ENCODE measurements at places on chromosomes 1 and 21.

DNA sequence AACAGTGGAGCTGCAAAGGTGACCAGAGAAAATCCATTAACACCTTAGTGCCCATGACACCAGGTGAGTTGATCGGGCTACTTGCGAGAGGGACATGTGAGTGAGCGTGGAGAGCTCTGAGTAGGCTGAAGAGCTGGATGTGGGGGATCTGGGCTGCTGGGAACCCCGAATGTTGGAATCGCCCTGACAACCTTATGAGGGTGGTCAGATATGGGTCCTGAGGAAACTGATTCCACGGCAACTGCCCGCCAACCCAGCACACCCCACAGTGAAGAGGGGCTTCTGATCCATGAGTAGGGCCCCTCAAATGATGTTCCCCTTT is 705 bp upstream of the QSOX1 start:
- no peak for DNase-seq

- DNase-seq, result no peak
Measured at GRCh38 chr1:233355841-233356704, 28.5 kb downstream of the MAP3K21 start.

GRCh38 chr1:75392278-75392677 is 218.6 kb downstream of the SLC44A5 start:
- no peak for DNase-seq

DNA sequence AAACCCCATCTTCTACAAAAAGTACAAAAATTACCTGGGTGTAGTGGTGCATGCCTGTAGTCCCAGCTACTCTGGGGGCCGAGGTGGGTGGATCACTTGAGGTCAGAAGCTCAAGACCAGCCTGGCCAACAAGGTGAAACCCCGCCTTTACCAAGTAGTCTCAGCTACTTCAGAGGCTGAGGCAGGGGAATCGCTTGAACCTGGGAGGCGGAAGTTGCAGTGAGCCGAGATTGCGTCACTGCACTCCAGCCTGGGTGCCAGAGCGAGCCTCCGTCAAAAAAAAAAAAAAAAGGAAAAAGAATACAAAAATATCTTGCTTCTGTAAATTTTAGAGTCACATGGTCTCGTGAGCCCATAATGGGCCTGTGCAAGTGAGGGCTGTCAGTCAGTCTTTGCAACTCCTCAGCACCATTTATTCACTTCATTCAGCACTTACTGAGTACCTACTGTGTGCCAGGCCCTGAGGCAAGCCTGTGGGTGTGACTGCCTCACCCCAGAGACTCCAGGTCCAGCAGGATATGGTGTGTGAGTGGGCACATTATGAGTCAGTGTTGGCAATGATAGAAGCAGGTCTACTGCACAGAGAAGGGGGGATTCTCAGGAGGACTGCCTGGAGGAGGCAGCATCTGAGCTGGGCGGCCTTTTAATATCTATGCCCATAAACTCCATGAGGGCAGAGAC is 46.8 kb upstream of the TARDBP start:
- no peak for DNase-seq

GRCh38 chr1:206935491-206936067 is 10.7 kb downstream of the PIGR start:
- DNase-seq, result peak; percentile 50

DNA sequence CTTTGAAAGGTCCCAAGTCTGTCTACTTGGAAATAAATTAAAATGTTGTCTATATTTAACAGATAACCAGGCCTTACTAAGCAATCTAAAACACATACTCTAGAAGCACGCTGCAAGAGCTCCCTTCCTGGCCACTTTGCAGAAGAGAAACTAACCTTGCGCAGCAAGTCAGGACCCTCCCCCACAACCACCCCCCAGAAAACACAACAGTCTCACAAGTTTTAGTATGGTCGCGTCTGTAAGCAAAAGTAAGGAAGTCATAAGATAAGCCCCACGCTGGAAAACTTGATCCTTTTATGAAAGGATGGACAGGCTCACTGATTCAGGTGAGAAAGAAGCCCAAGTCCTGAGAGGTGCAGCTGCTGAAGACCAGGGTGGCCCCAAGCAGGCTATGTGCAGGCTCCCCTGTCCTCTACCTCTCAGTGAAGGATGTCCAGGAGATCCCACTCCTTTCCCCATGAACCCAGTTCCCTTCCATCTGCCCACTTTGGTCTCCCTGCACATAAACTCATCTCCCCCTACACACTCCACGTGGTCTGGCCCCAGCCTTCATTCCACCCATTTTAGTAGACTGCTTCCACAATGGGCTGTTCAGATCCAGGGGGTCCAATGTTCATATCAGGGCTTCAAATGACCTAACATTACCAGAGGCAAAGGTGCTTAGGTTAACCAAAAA is 23.8 kb downstream of the HIVEP3 start:
- DNase-seq, result no peak

DNA sequence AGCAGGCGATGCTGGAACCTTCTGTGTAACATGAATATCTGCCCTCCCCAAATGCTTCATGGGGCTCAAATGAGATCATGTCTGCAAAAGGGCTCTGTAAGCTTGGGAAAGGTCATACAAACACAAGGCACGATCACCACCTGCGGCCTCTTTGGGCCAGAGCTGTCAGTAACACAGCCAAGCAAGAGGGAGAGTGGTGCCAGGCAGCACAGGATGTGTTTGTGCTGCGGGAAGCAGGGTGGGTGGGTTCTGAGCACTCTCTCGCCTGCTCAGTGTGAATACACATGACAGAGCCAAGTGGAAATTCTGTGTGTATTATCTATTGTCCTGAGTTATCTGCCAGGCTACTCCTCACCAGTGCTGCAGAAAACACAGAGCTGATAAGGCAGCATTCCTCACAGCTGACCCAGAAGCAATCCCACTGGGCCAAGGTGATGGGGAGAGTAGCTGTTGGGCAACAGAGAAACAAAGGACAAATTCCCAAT is 101.2 kb downstream of the LAMC2 start:
- no peak for DNase-seq

DNA sequence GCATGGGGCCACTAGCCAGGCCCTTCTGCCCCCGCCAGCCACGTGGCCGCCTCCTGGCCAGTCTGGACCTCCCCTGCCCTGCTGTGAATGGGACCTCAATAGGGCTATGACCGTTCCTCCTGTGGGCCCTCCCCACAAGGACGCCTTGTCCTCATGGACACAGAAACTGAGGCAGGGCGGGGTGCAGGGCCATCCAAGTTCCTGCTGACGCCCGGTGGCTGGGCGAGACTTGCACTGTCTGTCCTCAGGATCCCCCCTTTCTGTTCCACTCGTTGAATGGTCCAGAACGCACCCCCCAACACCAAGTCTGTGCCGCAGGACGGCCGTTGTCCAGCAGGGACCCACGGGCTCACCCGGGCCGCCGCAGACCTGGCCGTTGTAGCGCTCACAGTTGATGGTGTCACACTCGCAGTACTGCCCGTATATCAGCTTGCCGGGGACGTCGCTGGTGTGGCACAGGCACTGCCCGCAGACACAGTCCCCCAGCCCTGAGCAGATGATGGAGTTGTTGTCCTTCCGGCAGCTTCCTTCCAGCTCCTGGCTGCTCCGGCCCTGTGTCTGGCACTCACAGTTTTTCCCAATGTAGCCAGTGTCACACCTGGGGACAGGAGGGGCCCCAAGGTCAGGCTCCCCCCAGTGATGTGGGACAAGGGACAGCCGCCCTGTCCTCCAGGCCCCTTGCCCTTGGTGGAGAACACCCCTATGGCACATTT is 16.3 kb upstream of the PTTG1IP start:
- no peak for DNase-seq

- DNase-seq, result no peak
Measured at GRCh38 chr1:246012341-246012740, 494.7 kb downstream of the SMYD3 start.

DNA sequence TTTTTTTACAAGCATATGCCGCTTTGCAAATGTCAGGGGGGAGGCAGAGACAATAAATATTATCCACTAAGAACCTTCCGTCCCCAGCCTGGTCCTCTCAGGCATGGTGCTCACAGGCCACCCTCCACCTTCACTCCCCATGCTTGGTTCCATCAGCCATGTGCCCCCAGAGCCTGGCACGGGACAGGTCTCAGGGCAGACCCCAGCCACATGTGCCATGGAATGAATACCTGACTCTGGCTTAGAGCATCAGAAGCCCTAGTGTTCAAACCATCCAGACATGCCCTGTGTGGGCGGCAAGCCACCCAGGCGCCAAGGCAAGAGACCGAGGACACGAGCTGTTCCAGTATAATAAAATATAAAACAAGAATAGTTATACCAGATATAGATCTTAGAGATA is 5.4 kb downstream of the LSS start:
- no peak for DNase-seq

DNA sequence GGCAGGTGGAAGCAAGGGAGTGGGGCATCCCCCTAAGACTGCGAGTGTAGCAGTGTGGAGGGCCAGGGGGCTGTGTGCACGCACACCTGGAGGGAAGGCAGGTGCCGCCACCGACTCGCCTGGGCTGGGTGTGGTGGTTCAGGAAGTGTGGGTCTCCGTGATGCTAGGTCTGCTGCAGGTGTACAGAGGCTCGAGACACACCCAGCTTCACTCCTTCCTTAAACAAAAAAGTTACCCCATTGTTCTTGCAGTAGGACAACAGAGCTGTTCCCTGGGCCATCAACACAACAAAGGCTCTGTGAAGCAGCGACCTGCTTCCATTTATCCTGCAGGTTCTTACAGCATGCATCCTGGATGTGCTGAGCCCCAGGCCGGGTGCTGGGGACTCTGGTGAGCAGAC is 100.4 kb upstream of the TMEM51 start:
- no peak for DNase-seq

DNA sequence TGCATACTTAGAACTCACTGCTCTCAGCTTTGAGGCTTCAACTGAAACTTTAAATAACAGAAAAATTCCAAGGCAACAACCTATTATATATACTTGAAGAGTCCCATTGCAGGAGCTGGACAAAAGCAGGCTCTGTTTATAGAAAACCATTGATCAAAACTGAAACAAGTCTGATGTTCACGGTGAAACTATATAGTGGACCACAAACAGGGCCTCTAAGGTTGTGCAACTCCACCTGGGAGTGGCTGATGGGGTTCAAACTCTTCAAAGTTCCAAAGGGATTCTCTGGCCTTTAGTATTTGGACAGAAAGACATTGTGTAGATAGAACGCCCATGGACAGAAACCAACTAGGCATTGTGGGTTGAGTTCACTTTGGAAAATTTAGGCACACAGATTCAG is 140.3 kb downstream of the ZC3H11B start:
- DNase-seq, result no peak

DNA sequence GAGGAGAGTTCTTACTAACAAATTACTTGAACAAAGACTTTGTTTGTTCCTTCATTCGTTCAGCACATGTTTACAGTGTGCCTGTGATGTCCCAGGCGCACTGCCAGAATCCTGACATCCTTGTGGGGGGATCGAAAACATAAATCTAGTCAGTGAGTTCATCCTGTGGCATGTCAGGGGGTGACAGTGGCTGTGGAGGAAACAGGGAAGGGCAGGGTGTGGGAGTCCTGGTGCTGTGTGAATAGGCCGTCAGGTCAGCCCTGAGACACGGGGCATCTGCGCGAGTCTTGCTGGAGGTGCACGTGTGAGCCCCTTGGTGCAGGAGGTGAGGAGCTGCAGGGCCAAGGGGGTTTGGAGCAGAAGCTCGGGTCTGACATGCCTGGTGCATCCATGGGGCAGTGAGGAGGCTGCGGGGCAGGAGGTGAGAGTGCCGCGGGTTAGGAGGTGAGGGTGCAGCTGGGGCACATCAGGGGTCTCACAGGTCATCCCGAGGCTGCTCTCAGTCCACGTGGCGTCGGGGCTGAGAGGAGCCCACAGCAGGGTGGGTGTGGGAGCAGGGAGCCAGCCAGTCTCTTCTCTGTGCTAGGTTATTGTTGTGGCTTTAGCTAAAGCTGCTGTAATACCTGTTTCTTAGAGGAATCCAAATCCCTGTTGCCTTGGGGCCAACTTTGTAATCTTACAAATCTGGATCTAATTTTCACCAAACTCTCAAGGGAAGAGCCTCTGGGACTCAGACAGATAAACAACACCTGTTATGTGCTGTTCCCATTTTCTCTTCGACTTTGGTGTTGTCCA is 93.4 kb downstream of the PCBP3 start:
- DNase-seq, result no peak

- no peak for DNase-seq
Measured at GRCh38 chr1:149986486-149987296, 23.8 kb downstream of the OTUD7B start.

- no peak for DNase-seq
Measured at GRCh38 chr1:89433421-89433820, 69.6 kb downstream of the GBP6 start.

- no peak for DNase-seq
Measured at GRCh38 chr1:221809091-221810029, 67.5 kb upstream of the DUSP10 start.

DNA sequence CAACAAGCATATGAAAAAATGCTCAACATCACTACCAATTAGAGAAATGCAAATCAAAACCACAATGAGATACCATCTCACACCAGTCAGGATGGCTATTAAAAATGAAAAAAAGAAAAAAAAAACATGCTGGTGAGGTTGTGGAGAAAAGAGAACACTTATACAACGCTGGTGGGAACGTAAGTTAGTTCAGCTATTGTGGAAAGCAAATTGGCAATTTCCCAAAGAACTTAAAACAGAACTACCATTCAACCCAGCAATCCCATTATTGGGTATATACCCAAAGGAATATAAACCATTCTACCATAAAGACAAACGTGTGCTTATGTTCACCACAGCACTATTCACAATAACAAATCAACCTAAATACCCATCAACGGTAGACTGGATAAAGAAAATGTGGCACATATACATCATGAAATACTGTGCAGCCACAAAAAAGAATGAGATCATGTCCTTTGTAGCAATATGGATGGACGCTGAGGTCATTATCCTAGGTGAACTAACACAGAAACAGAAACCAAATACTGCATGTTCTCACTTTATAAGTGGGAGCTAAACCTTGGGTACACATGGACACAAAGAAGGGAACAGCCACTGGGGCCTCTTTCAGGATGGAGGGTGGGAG is 49.5 kb downstream of the LYST start:
- DNase-seq, result no peak

Measured in stimulated activated CD8-positive, alpha-beta memory T cell treated with anti-CD3 and anti-CD28 coated beads, Interleukin-2, amount 100 ng/mL, for 48 hours (primary cell).